ENCODE measurements at places on chromosomes 2 and 18.

DNA sequence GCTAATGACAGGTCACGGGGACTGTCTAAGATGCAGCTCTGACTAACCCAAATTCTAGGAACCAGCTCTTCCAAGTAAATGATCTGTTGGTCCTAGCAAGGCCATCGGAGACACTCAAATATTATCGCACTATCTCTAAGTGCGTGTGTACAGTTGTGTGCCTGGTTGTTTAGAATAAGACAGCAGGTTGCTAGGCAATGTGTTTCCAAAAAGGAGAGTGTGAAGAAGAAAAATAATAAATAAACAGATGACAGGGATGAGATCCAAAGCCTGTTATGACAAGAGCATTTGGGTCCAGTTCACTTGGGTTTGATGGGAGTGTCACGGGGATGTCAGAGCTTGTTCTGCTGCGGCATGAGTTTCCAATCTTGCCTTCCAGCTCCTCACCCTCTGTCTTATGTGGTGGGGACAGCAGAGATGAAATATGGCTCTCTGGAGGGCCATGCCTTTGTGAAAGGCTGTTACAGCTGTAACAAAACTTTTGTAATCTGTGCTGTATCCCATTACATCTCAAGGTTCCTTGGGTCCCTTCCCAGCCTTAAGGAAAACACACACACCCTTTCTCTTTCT, 127.5 kb upstream of the TNP1 start:
- no peak for DNase-seq

- peak; percentile 78 for DNase-seq
Measured at GRCh38 chr2:65027616-65028244, 28.5 kb upstream of the CEP68 start.

GRCh38 chr2:216416571-216417307, 4.5 kb downstream of the SMARCAL1 start:
- DNase-seq: no peak

DNA sequence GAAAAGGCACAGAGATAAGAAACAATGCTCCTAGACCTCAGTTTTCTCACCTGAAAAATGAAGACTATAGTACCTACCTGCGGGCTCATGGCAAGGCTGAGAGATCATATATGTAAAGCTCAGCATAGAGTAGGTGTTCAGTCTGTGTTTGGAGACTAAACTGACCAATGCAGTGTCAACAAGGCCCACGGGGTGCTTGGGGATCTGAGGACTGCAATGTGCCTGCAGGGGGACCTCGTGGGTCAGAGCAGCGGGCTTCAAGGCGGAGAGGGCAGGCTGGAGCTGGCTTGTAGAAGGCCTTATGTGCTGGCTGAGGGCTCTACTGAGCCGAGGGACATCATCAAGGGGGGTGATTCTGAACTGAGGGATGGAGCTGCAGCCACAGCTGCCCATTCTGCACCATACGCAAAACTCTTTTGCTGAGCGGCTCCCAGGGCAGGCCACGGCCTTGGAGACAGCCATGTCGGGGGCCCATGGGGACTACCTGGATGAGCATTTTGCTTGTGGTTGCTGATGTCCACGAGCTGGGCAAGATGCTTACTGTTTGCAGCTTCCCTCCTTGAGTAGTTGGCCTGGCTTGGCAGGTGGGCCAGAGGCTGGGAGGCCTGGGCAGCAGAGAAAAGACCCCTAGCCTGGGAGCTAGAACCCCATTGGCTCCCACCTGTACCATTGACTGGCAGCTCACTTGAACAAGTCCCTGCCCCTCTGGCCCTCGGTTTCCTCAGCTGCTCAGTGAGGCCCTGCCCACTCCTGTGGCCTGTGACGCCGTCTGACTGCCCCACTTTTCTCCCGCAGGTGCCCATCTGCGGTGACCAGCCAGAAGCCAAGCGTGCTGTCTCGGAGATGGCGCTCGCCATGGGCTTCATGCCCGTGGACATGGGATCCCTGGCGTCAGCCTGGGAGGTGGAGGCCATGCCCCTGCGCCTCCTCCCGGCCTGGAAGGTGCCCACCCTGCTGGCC, 23.5 kb downstream of the STEAP3 start:
- DNase-seq: peak; percentile 51

DNA sequence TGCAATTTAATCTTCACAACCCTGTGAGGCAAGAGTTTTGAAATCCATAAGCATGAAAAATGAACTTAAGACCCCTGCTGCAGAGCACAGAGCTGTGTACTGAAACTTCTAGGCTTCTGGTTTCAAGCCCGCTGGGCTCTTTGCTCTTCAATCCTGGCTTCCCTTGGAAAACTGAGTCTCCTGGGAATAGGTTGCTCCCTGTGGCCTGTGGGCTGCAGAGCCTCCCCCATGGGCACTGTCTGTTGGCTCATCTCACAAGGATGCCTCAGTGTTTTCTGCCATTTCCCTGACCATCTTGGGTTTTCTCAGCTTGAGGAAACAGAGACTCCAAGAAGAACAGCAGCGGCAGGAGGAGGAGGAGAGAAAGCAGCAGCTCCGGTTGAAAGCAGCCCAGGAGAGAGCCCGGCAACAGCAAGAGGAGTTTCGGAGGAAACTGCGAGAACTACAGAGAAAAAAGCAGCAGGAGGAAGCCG, 44.5 kb downstream of the SUMO1 start:
- DNase-seq: no peak

DNA sequence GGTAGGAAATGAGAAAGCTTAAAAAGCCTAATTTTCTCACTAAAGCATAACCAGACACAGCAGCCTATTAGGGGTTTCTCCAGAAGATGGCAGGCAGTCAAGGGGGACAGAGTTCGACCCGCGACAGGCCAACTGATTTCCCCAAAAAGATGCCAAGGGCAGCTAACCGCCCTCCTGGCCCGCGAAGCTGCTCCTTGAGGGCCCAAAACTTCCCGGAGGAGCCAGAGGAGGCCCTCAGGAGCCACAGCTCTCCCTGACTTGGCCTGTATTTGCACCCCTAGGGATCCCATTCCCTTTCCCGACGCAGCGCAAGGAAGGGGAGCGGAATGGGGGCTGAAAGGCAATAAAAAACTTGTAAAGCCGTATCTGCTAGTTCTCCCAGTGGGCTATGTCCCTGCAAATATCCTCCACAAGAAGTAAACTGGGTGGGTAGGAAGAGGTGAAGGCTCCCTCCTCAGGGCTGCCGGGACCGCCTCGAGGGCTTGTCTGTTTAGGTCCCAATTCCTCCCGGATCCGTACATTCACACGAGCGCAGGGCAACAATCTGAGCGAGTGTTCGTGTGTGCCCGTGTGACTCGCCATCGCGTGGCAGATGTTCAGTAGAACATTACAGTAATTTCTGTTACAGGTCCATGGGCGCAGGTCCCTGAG, 756 bp upstream of the NAGK start:
- peak; percentile 59 for DNase-seq

- DNase-seq: no peak
Measured at GRCh38 chr18:60966876-60967275, 366.4 kb upstream of the CDH20 start.

DNA sequence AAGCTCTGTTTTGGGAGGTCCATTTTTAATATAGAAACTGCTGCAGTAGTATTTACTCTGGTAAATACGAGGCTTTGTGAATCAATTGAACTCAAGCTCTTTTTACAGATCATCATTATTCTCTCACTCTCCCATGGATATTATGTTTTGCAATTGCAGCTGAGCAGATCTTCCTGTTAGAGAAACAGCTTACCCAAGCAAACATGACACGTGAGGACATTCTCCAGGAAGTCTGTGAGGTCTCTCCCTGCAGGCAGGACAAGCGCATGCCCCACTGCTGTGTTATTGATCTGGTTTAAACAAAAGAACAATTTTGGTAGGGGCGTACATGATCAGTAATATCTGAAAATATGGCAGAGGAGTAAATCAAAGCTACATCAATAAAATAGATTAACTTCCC, 72.1 kb downstream of the COL6A3 start:
- no peak for DNase-seq

- no peak for DNase-seq
Measured at GRCh38 chr2:230330725-230331124, 3.7 kb downstream of the SP140L start.

DNA sequence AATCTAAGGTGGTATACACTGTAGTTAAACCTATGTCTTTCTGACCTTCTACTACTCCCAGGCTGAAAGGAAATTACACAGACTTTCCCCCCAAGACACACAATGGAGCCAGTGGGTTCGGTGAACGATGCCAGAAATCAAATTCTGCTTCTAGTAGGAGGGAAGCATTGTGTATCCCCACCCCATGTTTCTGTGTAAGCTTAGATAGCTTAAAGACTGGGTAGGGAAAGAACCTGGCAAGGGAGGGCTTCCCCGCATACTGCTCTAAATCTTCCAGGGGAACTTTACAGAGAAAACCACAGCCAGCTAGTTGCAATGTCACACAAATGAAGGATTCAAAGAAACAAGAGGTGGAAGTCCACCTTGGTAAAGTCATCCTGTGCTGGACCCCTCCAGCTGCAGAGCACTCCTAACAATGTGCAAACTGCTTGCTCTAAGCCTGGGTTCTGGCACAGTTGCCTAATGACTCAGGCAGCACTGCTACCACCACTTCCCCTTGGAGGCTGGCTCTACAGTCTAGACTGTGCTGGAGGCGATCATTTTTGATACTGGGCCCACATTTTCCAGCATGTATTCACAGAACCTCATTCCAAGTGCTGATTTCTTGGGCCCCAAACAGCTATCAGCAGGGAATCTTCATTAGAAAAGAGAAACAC, 47.5 kb downstream of the TRIB2 start:
- DNase-seq: no peak

DNA sequence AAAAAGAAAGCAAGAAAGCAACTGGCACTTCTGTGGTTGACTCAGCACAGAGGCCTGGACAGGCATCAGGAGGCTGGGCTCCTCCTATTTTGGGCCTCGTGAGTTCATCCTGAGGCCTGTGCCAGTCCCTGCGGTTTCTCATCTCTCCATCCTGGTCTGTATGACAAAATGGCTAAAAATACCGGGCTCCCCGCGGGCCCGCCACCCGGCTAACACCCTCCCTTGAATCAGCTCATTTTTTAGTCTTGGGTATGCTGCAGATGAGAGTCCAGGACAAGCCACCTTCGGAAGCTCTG, 62.3 kb upstream of the YWHAQ start:
- no peak for DNase-seq

DNA sequence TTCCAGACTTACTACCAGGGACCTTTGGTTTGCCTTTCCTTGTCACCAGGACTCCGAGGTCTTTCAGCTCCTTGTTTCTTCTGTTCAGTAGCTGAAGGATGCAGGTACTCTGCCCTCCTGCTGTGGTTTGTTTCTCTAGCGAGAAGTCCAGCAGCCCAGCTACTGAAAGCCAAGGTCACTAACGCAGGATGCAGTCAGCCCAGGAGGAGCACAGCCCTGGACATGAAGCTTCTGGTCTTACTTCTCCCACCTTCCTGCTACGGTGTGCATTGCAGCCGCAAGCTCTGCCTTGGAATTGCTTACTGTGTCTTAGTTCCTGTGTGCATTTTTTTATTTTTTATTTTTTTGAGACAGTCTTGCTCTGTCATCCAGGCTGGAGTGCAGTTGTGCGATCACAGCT, 62.4 kb downstream of the DGKD start:
- DNase-seq: no peak

GRCh38 chr2:220614064-220614463, 958.0 kb downstream of the EPHA4 start:
- DNase-seq: no peak

DNA sequence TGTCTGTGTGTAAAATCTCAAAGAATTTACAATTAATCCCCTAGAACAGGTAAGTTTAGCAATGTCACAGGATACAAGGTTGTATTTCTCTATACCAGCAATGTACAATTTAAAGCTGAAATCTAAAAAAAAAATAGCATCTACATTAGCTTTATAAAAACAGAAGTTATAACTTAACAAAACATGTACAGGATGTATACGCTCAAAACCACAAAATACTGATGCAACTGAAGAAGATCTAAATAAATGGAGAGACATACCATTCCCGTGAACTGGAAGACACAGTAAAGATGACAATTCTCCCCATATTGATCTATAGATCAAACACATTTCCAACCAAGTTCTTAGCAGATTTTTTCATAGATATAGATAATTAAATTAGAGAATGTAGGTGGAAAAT, 17.5 kb upstream of the RANBP2 start:
- DNase-seq: no peak

DNA sequence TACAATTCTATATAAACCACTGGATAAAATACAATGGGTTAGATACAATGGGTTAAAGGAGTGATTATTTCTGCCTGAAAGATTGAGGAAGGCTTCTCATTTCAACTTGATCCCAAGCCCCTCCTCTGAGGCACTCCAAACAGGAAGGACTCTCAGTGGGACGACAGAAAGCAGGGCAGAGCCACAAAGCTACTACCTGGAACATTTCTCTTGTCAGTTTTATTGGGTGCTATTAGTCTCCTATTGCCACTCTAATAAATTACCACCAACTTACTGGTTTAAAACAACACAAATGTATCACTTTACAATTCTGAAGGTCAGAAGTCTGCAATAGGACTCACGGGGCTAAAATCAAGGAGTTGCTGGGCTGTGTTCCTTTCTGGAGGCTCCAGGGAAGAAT, 146.7 kb downstream of the MREG start:
- no peak for DNase-seq

GRCh38 chr18:74479486-74480148, 16.5 kb upstream of the CNDP2 start:
- DNase-seq: no peak

DNA sequence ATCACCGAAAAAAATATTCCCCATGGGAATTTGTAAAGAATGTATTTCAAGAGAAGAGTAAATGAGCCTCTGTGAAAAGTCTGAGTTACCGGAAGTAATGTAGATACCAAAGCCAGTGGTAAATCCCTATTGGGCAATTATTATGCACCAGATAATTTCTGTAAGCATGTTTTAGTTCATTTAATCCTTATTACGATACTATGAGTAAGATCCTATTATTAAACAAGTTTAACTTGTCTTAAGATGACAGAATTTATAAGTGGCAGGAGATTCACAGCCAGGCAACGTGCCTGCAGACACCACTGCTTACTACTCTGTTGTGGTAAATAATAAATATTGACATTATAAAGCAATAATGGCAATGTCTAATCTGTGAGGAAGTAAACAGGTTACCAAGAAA, 280.8 kb upstream of the RGPD4 start:
- no peak for DNase-seq

DNA sequence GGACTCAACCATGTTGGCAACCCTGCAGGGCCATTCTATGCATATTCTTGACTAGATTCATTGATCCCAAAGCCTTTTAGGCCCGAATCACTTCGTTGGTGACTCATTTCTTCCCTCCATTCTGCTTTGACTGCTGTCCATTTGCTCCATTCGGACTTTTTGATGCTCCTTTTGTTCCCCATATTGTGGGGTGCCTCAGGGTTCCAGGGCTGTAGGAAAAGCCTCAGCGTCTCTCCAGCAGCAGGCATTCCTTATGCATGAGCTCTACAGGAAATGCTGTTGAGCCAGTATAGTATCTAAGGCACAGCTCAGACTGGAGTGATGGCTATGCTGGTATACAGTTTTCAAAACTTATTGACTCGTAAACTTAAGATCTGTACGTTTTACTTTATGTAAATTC, 292.6 kb downstream of the PRKCE start:
- no peak for DNase-seq

DNA sequence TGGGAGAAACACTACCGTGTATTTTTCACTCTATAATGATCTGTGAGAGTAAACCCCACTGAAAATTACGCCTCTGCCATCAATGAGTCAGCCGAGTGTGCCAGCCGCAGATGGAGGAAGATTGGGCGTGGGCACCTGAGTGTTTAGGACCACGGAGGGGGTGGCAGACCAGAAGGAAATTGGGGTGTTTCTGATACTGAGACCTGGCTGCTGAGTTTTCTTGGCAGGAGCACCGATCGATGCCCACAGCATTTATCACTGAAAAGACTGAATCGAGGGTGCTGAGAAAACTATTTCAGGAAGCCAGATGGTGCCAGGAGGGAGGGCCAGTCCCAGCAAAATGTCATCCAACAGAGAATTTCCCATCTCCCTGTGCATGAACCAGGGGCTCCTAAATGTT, 91.9 kb upstream of the TPO start:
- no peak for DNase-seq
